Posterior cingulate gyrus (tissue), 11 donors: ENCODE measurements at places on chromosomes 12 and 14.

DNA sequence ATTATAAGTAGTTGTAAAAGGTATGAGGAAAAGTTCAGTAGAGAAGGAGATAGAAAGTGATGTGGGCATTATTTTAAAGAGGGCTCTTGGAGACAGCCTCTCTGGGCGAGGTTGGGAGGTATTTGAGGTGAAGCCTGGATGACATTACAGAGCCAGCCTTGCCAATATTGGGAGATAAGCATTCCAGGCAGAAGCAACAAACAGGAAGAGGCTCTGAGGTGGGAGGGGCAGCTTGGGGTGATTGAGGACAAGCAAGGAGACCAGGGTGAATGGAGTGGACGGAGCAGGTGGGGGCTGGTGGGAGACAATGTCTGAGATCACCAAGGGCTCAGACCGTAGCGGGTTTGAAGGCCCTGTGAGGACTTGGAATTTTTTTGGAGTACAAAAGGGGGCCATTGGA lies 87.3 kb downstream of the DYRK2 start:
- no peak for DNase-seq

DNA sequence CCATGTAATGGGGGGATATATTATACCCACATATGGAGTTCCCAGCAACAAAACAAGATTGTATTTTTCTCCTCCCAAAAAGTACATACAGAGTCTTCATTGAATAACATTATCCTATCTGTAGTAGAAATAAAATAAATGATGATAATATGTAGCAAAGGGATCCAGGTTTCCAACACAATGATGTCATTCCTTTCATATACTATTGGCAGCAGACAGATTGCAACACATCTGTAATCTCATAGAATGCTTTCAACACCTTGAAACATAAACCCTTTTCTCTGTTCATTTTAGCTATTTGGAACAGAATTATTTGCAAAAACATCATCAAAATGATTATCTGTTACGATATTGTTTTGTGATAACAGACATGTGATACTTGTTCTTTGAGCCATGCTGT lies 317.6 kb downstream of the DPF3 start:
- DNase-seq = no peak

GRCh38 chr12:46891306-46891705 lies 65.5 kb upstream of the SLC38A4 start:
- DNase-seq = no peak

GRCh38 chr12:111858186-111858585 lies 16.2 kb downstream of the MAPKAPK5 start:
- no peak for DNase-seq

GRCh38 chr14:48289701-48290100 lies 614.3 kb upstream of the MDGA2 start:
- DNase-seq = no peak

DNA sequence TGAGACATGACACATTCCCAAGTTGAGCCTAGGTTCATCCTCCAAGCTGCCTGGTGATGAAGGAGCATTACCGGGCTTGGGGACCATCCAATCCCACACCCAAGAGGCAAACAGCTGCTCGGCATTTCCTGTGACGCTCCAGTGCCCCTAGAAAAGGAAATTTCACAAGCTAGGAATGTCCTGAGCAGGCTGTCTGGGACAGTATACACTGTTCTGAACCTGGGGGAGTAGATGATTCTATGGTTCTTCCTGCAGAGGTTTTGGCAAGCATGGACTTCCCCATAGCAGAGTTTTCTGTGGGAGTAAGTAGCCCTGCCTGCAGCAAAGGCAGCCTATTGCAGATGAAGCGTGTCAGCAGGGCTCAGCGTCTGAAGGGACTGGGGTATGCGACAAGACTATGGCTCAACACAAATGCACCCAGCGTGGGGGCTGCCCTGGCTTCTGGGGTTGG lies 47.4 kb upstream of the SRSF5 start:
- no peak for DNase-seq

GRCh38 chr12:51269174-51270066 lies 795 bp downstream of the SMAGP start:
- no peak for DNase-seq
